ENCODE measurements at places on chromosomes 13 and 19. TPM values are rescaled to one million over a fixed set of nuclear protein-coding genes. Genes with fewer than 3 reads are reported as not detected.

The LILRB2 gene
- not detected for total RNA-seq

The CLEC4G gene
- total RNA-seq: not detected

DNA sequence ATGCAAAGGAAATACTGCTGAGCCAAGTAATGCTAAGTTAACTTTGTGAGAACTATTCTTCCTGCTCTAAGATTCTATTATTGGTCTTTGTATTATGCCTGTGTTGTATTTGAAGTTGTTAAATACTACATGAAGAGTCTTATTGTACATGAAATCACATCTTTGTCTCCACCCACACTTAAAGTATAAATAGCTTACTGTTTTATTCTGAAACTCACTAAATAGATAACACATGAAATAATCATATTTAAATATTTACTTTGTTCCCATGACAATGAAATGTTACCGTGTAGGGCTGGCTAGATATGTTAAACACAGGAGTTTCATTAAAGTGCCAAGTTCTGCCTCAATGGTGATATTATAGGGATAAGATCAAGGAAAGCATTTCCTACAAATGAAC is 562.1 kb upstream of the ATXN8OS start:
- no peaks in the 10 kb centered on the region for H3K4me1 ChIP-seq
- no peaks in the 10 kb centered on the region for H3K27me3 ChIP-seq
- no peaks in the 10 kb centered on the region for H3K36me3 ChIP-seq
- H3K4me3 ChIP-seq: no peak overlapping the region
- DNase-seq: no peak

GRCh38 chr13:32205431-32206096 is 109.6 kb downstream of the ZAR1L start:
- no peaks in the 10 kb centered on the region for H3K4me1 ChIP-seq
- no peak for DNase-seq
- no peak overlapping the region for H3K27ac ChIP-seq
- H3K4me3 ChIP-seq: no peak overlapping the region

The CASP14 gene
- not detected for total RNA-seq

Data from activated CD4-positive, alpha-beta T cell treated with anti-CD3 and anti-CD28 coated beads, Interleukin-2, amount 10 ng/mL, durations not matched to agents 24 days and 14 days (primary cell).